ENCODE measurements at places on chromosomes 4 and X.
A peak's percentile ranks its signal among the peaks of the same experiment; 100 is the strongest.

GRCh38 chrX:153372949-153373348 is 28.2 kb downstream of the PNMA6E start:
- no peak for DNase-seq

DNA sequence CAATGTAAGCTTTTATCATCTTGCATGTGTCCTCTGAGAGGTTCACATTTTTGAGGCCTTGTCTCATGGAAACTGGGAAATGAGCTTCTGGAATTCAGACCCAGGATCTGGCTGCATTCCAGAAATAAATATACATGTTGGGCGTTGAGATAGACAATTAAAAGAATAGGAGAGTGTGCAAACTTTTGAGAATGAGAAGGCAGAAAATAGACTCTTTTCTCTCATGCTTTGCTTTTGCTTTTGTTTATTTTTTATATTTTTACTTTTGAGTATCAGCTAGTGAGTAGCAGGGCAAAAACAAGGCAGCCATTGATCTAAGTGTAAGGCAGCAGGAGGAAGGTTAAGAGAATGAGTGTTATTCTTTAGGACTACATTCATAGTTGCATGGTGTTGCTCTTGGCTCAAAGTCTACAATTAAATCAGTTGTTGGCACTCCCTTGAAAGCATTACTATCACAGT is 12.4 kb downstream of the SHROOM3 start:
- DNase-seq, result no peak

DNA sequence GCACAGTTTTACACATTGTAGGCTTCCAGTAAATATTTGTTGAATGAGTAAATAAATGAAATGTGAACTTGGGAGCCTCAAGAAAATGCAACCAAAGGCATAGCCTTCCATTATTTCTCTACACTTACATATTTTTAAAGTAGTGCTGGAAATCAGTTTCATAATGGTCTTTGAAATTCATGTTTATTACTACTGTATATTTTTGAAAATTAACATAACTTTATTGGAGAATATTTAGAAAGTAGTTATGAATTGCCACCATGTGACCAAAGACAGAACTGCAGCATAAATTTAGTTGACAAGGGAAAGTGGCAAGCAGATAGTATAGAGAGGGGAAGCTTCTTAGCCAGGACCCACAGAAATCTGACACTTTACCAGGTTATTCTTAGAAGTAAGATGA is 6.4 kb downstream of the TCEAL8 start:
- peak; percentile 8 for DNase-seq

- DNase-seq, result no peak
These were observed 83.0 kb upstream of the TACR3 start for GRCh38 chr4:103802766-103803165.

DNA sequence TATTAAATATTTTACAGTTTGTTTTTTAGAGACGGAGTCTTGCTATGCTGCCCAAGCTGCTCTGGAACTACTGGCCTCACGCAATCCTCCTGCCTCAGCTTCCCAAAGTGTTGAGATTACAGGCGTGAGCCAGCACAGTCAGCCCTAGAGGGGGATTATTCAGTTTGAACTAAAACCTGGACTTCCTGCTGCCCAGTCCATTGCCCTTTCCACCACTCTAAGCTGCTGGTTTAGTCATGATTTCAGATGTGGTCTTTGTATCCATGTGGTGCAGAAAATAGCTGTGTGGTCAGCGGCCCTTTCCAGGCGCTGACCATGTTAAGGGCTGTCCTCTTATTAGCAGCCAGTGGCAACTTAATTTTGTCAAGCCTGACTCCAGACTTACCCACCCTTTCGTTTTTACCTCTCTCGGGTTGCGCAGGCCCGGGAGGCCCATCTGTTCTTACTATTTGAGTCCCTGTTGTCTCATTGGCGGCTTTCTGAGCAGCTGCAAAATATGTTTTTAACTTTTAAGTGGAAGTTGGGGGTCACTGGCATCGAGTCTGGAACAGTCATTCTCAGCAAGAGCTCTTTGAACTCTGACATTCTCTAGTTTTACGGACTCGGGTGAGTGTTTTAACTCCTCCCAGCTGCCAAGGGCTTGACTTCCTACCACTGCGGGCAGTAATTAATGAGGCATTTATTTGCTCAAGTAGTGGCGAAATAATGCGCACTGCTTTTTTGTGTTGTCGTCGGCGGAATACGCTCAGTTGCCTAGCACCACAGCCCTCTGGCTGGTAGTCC is 773 bp upstream of the VMA21 start:
- no peak for DNase-seq

- no peak for DNase-seq
These were observed 62.0 kb downstream of the ZFYVE28 start for GRCh38 chr4:2356123-2357069.

DNA sequence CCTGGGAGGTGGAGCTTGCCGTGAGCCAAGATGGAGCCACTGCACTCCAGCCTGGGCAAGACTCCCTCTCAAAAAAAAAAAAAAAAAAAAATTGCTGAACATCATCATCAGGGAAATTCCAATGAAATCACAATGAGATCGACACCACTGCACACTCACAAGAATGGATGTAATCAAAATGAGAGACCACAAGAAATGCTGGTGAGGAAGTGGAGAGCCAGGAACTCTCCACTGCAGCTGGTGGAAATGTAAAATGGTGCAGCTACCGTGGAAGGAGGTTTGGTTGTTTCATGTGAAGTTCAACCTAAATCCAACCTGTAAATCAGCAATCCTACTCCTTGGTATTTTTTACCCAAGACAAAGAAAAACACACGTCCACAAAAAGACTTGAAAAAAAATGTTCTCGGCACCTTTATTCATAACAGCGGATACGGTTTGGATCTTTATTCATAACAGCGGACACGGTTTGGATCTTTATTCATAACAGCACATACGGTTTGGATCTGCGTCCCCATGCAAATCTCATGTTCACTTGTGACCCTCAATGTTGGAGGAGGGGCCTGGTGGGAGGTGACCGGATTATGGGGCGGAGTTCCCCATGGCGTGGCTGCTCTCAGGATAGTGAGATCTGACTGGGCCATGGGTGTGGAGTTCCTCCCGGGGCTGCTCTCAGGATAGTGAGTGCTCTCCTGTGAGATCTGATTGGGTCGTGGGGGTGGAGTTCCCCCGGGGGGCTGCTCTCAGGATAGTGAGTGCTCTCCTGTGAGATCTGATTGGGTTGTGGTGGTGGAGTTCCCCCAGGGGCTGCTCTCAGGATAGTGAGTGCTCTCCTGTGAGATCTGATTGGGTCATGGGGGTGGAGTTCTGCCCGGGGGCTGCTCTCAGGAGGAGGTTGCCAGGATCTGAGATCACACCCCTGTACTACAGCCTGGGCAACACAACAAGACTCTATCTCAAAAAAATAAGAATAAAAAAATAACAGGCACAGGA is 7.7 kb downstream of the GAK start:
- DNase-seq, result no peak

GRCh38 chr4:153497988-153498967 is 32.1 kb downstream of the TMEM131L start:
- DNase-seq, result no peak

Measured in NCI-H2029 treated with DMSO at 0.1 percent for 48 hours (cell line).